ENCODE measurements at places on chromosomes 6 and 20. TPM values are rescaled to one million over a fixed set of nuclear protein-coding genes. Genes with fewer than 3 reads are reported as not detected.

DNA sequence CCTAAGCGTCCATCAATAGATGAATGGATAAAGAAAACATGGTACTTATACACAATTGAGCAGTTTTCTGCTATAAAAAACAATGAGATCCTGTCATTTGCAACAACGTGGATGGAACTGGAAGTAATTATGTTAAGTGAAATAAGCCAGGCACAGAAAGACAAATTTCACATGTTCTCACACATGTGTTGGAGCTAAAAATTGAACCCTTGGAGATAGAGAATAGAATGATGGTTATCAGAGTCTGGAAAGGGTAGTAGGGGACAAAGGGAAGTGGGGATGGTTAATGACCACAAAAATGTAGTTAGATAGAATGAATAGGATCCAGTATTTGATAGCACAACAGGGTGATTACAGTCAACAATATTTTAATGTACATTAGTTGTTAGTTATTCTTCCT is 1033.5 kb downstream of the HACE1 start:
- H3K4me3 ChIP-seq = no peak overlapping the region
- no peaks in the 10 kb centered on the region for H3K27me3 ChIP-seq
- no peaks in the 10 kb centered on the region for H3K36me3 ChIP-seq

GRCh38 chr6:7673063-7673536 is 52.8 kb upstream of the BMP6 start:
- H3K4me1 ChIP-seq = no peaks in the 10 kb centered on the region
- H3K36me3 ChIP-seq = no peaks in the 10 kb centered on the region
- DNase-seq = no peak
- H3K4me3 ChIP-seq = no peak overlapping the region
- no peaks in the 10 kb centered on the region for H3K27me3 ChIP-seq

- H3K4me3 ChIP-seq = no peak overlapping the region
- no peak for DNase-seq
- no peaks in the 10 kb centered on the region for H3K27me3 ChIP-seq
- H3K27ac ChIP-seq = no peak overlapping the region
- H3K4me1 ChIP-seq = no peaks in the 10 kb centered on the region
- peaks cover 25% of the 10 kb centered on the region for H3K36me3 ChIP-seq
Observed at GRCh38 chr6:568954-569523, 87.9 kb downstream of the HUS1B start.

Gene TBC1D22B
- total RNA-seq = 9.7 TPM

DNA sequence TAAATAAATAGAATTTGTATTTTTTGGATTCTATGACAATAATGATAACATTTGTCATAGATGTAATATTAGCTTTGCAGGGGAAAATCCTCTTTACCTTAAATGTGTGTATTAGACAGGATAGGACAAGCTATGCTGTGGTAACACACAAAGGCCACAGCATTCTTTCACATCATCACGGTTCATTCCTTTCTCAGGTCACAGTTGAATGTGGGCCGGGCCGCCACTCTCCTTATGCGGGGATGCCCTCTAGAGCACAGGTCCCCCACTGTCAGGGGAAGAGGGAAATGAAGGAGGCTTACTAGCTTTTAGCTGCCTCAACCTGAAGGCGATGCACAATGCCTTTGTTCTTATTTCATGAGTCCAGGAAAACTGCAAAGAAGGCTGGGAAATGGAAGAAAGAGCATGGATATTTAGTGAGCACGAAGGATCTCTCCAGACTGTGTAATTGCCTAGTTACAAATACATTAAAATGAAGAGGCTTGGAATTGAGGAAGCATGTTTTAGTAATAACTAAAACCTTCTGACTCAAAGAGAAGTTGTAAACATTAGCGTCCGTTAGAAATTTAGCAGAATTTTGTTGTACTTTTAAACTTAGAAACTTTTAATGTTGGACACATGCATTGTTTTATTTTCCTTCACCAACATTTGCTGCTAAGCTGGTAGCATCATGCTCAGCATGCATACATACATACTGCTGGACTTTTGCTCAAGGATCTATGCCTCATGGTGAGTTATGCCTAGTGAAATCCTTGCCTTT is 248.9 kb upstream of the FOXQ1 start:
- no peaks in the 10 kb centered on the region for H3K4me1 ChIP-seq
- H3K4me3 ChIP-seq = no peak overlapping the region
- H3K27ac ChIP-seq = no peak overlapping the region
- H3K36me3 ChIP-seq = no peaks in the 10 kb centered on the region
- no peak for DNase-seq

DNA sequence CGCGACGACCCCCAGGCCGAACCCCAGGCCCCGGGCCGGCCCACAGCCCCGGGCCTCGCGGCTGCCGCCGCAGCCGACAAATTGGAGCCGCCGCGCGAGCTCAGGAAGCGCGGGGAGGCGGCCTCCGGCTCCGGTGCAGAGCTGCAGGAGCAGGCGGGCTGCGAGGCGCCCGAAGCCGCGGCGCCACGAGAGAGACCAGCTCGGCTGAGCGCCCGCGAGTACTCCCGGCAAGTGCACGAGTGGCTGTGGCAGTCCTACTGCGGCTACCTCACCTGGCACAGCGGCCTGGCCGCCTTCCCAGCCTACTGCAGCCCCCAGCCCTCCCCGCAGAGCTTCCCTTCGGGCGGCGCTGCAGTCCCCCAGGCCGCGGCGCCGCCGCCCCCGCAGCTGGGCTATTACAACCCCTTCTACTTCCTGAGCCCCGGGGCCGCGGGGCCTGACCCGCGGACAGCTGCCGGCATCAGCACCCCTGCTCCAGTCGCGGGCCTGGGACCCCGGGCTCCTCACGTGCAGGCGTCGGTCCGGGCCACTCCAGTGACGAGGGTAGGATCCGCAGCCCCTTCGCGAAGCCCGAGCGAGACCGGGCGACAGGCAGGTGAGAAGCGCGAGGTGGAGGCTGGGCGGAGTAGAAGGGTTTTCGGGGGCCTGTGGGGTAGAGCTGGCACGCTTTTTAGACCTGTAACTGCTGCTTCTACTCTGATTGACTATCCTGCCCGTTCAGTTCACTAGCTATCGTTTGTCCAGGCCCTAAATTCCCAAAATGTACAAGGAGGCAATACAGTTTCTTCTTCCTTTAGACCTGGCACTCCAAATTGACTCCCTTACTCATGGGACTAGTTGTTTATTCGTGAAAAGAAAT is 654 bp downstream of the FAM8A1 start:
- peak; percentile 74 for DNase-seq
- peaks cover 9% of the 10 kb centered on the region for H3K36me3 ChIP-seq
- H3K27me3 ChIP-seq = no peaks in the 10 kb centered on the region
- peak overlapping the region; percentile 78 for H3K27ac ChIP-seq

Gene GRIK2
- total RNA-seq = not detected

Gene CST4
- total RNA-seq = not detected

DNA sequence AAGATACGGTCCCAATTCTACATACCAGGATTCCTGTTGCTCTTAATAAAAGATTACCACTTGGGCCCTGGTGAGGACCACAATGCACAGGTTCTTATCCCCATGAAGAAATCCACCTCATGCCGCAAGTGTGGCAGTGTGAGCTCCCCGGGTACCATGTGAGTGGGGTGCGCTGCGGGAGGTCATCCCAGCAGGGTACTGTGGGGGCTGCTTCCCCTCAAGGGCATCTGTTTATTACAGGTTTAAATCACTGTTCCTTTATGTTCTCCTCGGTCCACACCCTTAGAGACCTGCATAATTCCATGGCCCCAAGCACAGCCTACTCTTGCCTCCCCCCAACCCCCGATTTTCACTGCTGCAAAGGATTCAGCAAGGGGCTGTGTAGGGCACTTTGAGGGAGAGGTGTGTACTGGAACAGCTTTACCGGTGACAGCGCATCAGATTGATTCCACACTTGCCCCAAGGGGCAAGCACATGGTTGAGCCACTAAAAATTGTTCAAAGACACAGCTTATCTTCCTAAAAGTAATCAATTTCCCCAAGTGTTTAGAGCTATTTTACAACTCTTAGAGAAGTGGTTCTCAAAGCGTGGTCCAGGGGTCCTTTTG is 6.2 kb downstream of the DIDO1 start:
- no peak for DNase-seq
- no peaks in the 10 kb centered on the region for H3K27me3 ChIP-seq
- no peak overlapping the region for H3K4me3 ChIP-seq

Gene MAFB
- total RNA-seq = 2.2 TPM

DNA sequence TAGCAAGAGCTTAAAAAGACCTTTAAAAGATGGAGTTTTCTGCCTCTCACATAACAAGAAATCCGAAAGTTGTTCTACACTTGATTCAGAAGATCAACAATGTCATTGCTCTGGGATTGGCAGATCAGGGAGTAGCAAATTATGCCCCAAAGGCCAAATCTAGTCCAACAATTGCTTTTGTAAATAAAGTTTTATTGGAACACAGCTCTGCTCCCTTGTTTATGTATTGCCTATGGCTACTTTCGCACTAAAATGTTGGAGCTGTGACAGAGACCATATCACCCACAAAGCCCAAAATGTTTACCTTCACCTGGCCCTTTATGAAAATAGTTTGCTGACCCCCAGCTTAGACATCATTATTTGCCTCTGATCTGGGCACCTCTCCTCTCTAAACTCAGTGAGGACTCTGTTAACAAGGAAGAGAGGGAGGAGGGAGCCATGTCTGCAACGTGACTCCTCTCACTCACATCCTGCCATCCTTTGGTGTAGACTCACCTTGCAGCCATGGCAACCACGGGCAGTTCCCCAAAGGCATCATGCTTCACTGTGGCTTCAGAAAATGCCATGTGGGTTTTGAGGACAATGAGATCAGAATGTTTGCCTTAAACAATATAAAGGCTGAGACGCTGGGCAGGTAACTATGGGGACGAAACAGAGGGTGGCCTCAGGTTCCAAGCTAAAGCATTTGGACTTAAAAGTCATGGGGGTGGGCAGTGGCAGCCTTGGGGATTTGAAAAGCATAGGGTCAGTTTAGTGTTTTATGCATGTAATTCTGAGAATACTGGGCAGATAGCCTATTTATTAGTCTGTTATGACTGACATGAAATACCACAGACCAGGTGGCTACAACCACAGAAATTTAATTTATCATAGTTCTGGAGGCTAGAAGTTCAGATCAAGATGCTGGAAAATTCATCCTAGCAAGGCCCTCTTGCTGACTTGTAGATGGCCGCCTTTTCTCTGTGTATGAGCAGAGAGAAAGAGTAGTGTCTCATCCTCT is 149.7 kb upstream of the TNFAIP3 start:
- H3K4me3 ChIP-seq = no peak overlapping the region
- peak; percentile 91 for DNase-seq
- H3K4me1 ChIP-seq = peaks cover 42% of the 10 kb centered on the region
- H3K27ac ChIP-seq = peak overlapping the region; percentile 83
- no peaks in the 10 kb centered on the region for H3K36me3 ChIP-seq
- H3K27me3 ChIP-seq = no peaks in the 10 kb centered on the region

DNA sequence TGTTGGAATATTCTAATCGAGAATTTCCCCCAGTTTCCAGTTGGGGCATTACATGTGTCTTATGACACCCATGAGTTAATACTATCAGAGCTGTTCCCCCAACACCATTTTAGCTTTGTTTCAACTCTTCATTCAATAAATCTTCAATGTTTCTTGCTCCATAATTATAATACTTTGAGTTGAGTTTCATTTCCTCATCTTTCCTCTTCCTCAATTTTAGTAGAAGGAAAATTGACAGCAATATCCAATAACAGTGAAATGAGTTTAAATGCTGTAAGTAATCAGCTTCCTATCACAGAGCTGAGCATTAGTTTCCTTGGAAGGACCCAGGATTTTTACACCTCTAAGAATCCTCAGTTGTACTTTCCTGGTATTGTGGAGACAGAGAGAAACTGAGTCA is 1.0 kb upstream of the STMND1 start:
- no peak overlapping the region for H3K4me3 ChIP-seq
- H3K27ac ChIP-seq = no peak overlapping the region
- peaks cover 9% of the 10 kb centered on the region for H3K4me1 ChIP-seq
- H3K27me3 ChIP-seq = peaks cover 9% of the 10 kb centered on the region
- no peaks in the 10 kb centered on the region for H3K36me3 ChIP-seq

GRCh38 chr6:166402582-166403277 is 20.0 kb upstream of the MPC1 start:
- no peak overlapping the region for H3K4me3 ChIP-seq
- H3K36me3 ChIP-seq = no peaks in the 10 kb centered on the region
- DNase-seq = no peak
- no peaks in the 10 kb centered on the region for H3K27me3 ChIP-seq
- H3K4me1 ChIP-seq = no peaks in the 10 kb centered on the region
- H3K27ac ChIP-seq = no peak overlapping the region

Gene FHL5
- total RNA-seq = not detected

Gene SLC12A5
- not detected for total RNA-seq

- H3K27ac ChIP-seq = no peak overlapping the region
- H3K4me1 ChIP-seq = no peaks in the 10 kb centered on the region
- H3K27me3 ChIP-seq = no peaks in the 10 kb centered on the region
Observed at GRCh38 chr20:9375221-9375681, 139.1 kb upstream of the LAMP5 start.

GRCh38 chr6:127083231-127083962 is 35.1 kb upstream of the RSPO3 start:
- H3K4me1 ChIP-seq = no peaks in the 10 kb centered on the region
- no peak for DNase-seq
- no peaks in the 10 kb centered on the region for H3K36me3 ChIP-seq
- no peak overlapping the region for H3K4me3 ChIP-seq
- no peak overlapping the region for H3K27ac ChIP-seq

Gene NKX2-4
- not detected for total RNA-seq

DNA sequence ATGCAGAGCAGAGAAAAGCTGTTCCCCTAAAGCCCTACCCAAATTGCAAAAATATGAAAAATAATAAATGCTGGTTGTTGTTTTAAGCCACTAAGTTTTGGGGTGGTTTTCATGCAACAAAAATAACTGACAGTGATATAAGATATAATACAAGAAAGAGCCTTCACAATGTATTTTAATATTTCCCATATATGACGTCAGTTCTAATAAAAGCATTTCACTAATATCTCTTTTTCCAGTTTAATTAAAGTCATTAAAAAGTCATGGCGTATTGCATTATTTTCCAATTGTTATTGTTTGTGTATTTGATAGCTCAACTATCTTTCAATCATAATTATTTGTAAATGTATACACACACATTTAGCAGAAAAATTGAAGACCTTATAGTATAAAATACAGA is 134.7 kb upstream of the EPHA7 start:
- H3K27ac ChIP-seq = no peak overlapping the region
- no peaks in the 10 kb centered on the region for H3K4me1 ChIP-seq
- H3K27me3 ChIP-seq = no peaks in the 10 kb centered on the region

GRCh38 chr6:169800668-169801395 is 49.4 kb downstream of the ERMARD start:
- no peak for DNase-seq
- H3K36me3 ChIP-seq = no peaks in the 10 kb centered on the region

- peaks cover 4% of the 10 kb centered on the region for H3K4me1 ChIP-seq
- DNase-seq = no peak
- no peaks in the 10 kb centered on the region for H3K27me3 ChIP-seq
- no peak overlapping the region for H3K27ac ChIP-seq
- H3K36me3 ChIP-seq = peaks cover 10% of the 10 kb centered on the region
- H3K4me3 ChIP-seq = no peak overlapping the region
Observed at GRCh38 chr6:42627044-42627443, 63.2 kb downstream of the UBR2 start.

Gene FOXF2
- not detected for total RNA-seq

DNA sequence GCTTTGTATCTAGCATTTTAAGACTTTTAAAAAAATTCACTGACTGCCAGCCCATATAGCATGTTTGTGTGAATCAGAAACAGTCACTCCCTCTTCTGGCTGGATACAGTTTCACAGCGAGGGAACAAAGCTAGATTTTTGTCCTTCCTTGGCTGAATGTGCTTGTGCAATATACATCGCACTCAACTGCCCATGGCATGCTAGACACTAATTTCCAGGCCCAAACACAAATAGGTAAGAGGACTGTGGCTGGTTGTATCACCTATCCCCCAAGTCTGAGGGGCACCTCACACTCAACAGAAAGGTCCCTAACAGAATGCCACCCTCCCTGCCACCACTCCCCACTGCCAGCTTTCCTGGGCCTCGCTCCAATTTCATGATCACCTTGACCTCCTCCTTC is 16.2 kb upstream of the BLCAP start:
- no peak for DNase-seq
- H3K27me3 ChIP-seq = no peaks in the 10 kb centered on the region
- no peaks in the 10 kb centered on the region for H3K36me3 ChIP-seq
- no peak overlapping the region for H3K4me3 ChIP-seq
- no peaks in the 10 kb centered on the region for H3K4me1 ChIP-seq
- H3K27ac ChIP-seq = no peak overlapping the region

Data from CD4-positive, alpha-beta memory T cell (primary cell).